ENCODE measurements at places on chromosomes 16 and 17.

DNA sequence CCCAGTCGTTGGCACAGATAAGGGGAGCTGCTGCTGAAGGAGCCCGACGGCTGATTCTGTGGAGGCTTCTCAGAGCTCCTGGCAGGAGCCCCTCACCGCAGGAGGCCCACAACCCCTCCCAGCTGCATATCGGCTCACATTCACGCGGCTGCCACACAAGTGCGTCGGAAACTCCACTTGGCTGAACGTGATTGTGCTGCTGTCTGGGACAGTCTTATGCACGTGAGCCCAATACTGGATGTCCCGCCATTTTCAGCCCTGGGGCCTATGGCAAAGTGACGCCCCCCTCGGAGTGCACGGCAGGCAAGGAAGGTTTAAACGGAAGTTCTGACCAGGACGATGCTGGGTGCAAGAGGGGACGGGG lies 8.7 kb upstream of the PITPNA start:
- DNase-seq: no peak

GRCh38 chr16:12516621-12517309 lies 286.9 kb downstream of the CPPED1 start:
- DNase-seq: no peak

DNA sequence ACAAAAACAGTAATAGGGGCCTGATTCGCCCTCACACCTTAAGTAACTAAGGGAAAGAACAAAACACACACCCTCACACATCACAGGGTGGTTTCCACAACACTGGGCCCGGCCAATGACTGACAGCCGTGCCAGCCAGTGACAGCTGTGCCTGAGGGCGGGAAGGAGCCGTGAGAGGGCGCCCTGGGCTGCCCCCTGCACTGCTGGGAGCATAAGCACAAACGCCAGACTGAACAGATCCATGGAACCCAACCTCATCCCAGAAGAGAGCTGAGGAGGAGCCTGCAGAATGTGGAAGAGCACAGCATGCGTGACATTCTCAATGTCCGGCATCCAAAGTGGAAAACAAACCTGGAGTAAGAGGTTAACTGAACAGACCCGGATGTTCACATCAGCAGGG lies 16.0 kb downstream of the CSNK1D start:
- no peak for DNase-seq

DNA sequence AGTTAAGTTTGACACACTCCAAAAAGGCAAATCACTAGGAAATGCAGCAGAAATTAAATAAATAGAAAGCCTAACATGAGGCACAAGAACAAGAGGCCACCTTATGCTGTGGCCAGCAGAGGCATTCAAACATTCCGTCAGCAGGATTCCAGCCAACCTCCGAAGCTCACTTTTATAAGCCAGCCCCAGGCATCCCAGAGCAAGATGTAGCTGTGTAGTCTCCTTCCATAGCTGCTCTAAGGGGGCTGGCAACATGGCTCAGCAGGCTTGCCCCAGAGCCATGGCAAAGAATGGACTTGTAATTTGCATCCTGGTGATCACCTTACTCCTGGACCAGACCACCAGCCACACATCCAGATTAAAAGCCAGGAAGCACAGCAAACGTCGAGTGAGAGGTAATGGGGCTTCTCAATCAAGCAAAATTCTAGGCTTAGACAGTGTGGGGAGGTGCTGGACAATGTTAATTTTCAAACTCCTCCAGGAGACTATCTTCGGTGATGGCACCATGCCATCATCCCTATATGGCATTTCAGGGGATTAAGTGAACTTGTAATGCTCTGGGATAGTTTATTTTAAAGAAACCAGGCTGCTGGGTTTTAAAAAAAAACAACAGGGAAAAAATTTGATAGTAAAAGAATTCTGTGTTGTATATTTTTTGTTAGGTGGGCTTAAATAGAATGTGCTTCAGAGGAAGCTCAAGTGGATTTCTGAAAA lies at the start of gene CLEC3A:
CLEC3A (plus strand) TSS at position 202 of the 714 bp plus-strand sequence; CDS start at position 281, 79 bp downstream.
- no peak for DNase-seq

DNA sequence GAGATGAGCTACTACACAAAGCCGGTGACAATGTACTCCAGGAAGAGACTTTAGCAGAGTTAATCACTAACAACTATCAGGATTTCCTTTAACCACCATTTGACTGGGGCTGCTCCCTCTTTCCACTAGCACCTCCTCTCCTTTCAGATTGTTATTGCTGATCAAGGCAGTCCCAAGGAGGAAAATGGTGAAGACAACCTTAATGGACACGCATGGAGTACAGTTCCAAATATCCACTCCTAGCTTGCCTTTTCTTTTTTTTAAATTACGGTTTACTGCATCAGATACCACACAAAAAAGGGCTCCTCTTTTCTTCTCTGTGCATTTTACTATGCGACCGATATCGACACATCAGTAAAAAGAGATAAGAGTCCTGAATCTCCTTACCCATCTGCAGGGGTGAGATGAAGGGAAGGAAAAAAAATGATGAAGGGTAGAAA lies 30.9 kb downstream of the FAM222B start:
- DNase-seq: no peak

DNA sequence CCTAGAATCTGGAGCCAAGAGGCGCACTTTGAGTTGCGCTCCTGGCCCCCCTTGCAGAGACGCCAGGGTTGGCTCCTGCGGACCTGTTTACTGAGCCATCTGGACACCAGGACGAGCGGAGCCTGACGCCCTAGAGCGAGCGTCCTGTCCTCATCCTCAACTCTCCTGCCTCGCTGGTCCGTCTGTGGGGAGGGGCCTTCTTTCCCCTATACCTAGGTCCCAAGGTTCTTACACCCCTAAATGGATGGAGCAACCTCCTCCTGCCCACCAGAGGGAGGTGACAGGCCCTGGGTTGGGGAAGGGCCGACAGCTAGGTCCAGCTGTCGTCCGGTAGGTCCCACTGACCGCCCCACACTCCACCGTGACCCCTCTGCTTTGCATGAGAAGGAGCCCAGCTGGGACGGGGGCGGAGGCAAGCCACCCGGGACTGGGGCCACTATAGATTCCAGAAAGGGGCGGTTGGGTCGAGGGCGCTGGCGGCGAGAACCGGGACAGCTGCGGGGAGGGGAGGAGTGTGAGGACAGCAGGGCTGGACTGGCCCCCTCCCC lies 3.1 kb upstream of the LHX1 start:
- no peak for DNase-seq

All from esophagus squamous epithelium (tissue), 5 donors.